M059J (cell line): ENCODE measurements at places on chromosomes 13 and 19. TPM values are rescaled to one million over a fixed set of nuclear protein-coding genes. Genes with fewer than 3 reads are reported as not detected.

GRCh38 chr13:92054389-92054788 is 656.0 kb downstream of the GPC5 start:
- DNase-seq: no peak

DNA sequence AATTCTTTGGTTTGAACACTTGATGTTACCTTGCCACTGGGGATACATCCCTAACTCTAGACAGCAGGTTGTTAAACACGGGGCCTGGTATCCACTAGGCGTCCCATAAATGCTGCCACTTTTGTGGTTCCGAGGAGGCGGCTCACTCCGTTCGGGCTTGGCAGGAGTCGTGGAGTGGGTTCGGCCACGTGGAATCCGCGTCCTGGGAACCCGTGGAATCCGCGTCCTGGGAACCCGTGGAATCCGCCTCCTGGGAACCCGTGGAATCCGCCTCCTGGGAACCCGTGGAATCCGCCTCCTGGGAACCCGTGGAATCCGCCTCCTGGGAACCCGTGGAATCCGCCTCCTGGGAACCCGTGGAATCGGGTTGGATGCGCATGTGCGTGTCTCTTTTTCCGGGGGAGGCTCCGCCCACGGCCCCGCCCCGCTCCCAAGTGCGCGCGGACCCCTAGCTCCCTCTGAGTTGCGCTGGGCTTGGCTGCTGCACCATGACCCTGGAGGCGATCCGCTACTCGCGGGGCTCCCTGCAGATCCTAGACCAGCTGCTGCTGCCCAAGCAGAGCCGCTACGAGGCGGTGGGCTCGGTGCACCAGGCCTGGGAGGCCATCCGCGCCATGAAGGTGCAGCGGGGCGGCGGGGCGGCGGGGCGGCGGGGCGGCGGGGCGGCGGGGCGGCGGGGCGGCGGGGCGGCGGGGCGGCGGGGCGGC is at the start of gene MRI1:
TSS of gene MRI1 (plus strand) at position 422 of the 707 bp plus-strand sequence. CDS start at position 489, 67 bp downstream.
- DNase-seq: peak; percentile 79

- DNase-seq: no peak
Measured at GRCh38 chr19:17070421-17070820, 4.8 kb downstream of the HAUS8 start.

- DNase-seq: peak; percentile 26
Measured at GRCh38 chr19:44308011-44308410, 3.2 kb upstream of the ZNF235 start.

GRCh38 chr19:7288131-7288530 is 6.1 kb downstream of the INSR start:
- DNase-seq: no peak

GRCh38 chr13:66635526-66635925 is 594.6 kb downstream of the PCDH9 start:
- peak; percentile 8 for DNase-seq

DNA sequence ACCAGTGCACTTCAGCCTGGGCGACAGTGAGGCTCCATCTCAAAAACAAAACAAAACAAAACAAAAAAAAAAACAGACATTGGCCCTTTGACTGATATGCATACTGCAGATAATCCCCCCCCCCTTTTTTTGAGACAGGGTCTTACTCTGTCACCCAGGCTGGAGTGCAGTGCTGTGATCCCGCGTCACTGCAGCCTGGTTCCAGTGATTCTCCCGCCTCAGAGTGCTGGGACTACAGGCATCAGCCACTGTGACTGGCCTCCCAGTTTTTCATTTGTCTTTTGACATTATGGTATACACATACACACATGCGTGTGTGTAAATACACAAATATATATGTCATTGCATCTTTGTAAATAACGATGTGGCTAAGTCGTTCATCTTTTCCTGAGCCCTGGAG is 61.8 kb downstream of the ATP11A start:
- DNase-seq: no peak

DNA sequence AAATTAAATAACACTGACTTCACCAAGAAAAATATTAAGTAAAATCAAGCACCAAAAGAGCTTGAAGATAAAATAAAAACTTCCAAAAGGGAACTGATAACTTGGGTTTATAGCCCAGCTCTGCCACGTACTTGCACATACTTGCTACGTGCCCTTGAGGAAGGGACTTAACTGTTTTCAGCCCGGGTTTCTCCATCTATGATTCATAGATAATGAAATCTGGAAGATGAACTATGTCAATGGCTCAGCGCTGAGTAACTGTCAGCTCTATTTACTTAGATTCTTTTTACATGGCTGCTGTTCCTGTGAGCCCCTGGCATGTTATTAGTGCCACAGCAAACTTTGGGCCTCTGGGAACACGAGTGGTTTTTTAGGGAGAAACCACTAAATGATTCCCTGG is 9.6 kb upstream of the ZC3H13 start:
- peak; percentile 29 for DNase-seq

DNA sequence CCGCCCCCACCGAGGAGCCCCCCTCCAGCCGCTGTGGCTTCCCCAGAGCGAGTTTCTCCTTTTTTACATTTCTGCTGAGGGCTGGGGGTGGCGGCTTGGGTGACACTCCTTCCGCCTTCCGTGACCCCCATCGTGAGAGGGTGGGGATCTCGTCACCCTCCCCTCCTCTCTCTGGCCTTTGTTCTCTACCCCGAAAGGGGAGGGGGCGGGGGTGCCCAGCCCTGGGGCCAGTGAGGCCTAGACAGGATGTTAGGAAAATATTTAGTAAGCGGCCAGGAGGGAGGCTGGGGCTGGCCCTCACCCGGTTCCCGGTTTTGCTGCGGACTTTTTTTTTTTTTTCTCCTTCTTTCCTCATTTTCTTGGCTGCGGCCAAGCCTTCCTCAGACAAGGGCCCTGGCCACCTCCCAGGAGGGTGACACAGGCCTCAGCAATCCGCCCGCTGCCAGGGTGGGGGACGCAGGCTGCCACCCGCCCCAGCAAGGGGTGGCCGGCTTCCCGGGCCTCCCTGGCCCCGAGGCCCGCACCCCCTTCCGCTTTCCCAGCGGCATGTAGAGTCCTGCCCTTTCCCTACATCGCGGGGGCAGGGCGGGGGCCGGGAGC is 3.9 kb downstream of the MIDN start:
- peak; percentile 97 for DNase-seq

DNA sequence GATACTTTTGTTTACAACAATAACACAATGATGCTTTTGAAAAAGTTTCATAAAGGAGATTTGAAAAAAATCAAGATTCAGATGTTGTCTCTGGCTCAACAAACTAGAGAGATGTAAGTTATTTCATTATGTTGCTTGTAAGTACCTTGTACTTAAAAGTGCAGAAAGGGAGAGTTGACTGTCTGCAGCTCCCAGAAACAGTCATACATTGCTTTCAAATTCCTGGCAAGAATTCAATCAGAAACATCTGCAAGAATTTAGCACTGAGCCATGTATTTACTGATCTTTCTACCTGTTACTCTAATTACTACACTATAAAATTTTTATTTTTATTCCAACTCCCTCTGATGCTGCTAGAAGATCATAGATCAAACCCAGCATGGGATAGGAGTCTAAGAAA is 1261.3 kb upstream of the SPRY2 start:
- no peak for DNase-seq

- peak; percentile 32 for DNase-seq
Measured at GRCh38 chr13:110575322-110576069, 14.0 kb upstream of the RAB20 start.

GRCh38 chr13:25177012-25177411 is 4.9 kb upstream of the AMER2 start:
- no peak for DNase-seq

- DNase-seq: no peak
Measured at GRCh38 chr19:5296021-5296420, 44.6 kb downstream of the PTPRS start.

GRCh38 chr19:6811906-6812305 is 39.4 kb downstream of the VAV1 start:
- peak; percentile 75 for DNase-seq

DNA sequence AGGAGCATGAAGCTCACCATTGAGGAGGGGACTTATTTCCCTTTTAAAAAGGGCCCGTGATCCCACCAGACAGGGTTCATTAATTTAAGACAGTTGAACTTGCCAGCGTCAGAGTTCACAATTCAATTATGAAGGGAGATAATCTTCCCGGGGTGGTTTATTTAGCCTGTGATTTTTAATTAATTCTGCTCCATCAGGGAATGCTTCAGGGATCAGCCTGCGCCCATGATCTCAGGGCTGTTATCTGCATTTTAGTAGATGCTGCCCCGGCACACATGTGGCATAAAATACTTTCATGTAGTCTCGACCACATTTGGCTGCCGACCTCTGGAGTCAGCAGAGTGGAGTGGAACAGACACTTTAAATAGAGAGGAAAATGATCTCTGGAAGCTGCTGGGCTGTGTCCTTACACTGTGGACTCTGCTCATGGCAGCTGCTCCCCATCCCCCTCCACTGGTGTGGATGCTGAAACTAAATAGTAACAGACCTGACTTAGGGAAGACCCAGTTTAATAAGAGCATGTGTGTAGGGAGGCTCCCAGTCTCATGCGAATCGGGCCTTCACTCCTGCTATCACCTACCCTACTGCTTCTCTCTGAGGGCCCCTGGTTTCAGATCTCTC is 256.9 kb downstream of the TEX29 start:
- no peak for DNase-seq

DNA sequence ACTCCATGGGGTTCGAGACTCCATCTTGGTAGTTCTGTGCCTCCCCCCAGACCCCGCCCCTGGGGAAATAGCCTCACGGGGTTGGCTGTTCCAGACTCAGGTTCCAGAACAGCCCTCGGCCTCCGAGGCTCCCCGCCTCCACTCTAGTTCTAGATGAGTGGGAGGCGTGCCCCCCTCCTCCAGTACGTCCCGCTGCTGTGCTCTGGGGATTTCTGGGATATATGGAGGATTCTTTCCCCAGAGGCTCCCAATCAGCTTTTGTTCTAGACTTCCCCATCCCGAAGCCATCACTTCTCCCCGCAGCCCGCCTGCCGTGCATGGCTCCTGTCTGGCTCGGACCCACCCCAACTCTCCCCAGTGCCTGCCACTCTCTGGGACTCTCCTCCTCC is 1.9 kb upstream of the CACNG7 start:
- no peak for DNase-seq

DNA sequence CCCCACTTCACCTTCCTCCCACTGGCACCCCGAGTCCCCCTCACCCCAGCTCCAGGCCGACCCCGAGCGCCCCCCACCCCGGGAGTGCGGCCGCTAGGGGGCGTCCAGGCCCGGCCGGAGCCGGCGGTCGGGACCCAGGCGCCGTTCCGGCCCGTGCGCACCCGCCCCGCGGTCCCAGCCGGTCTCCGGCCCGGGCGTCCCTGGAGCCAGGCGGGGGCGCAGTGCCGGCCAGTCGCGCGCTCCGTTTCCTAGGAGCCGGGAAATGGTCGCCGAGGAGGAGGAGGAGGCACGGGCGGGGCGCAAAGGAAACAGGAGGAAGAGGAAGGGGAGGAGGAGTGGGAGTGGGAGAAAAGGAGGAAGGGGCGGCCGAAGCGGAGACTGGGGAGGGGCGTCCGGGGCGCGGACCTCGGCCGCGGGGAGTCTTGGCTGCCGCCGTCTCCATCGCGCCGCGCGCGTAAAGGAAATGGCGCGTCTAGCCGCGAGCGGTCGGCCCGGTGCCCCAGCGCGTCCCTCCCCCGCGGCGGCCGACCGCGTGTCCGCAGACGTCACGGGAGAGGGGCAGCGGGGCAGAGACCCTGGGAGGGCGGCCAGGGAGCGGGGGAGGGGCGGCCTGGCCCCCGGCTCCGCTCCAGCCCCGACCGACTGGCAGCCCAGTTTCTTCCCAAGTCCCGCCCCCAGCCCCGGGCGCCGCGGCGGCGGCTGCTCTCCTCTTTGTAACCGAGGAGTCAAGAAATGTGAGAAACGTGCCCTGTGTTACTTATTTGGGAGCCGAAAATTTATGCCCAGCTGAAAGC is 1.1 kb upstream of the KCTD15 start:
- peak; percentile 90 for DNase-seq

- no peak for DNase-seq
Measured at GRCh38 chr13:28579736-28580135, 79.2 kb upstream of the POMP start.

GRCh38 chr19:4851551-4852290 is 15.7 kb downstream of the PLIN3 start:
- peak; percentile 37 for DNase-seq

DNA sequence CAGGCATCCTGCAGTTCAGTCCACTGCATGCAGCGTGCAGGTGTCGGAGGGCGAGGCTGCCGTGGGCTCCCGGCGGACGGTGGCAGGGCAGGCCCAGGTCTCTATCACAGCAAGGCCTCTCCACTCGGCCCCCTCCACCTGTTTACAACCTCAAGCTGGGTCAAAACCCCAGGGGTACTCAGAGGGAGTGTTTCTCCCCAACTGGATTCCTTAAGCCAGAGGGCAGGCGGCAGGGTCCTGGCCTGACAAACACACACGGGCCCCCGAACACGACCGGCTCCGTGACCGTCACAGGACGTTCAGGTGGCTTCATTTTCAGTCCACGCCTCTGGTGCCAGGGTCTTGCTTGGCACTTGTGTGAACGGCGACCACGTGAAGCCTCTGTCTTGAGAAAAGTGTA is 23.5 kb downstream of the RASA3 start:
- no peak for DNase-seq

- DNase-seq: no peak
Measured at GRCh38 chr13:30120133-30120822, 187.1 kb downstream of the KATNAL1 start.

DNA sequence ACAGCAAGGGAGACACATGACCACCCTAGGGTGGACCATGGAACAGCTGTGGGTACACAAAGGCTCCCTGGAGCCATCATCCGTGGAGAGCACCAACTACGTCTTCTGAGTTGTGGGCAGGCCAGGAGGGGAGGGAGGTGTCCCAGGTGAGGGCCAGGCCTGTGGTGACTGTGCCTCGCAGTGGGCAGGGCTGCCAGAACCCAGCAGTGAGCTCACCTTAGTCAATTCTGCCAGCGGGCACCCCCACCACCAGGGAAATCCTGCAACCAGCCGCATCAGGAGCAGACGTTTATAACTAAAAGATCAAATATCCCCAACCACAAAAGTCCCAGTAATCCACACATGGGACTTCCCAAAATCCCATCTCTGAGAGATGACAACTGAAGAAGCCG is 19.6 kb downstream of the ELL start:
- no peak for DNase-seq

GRCh38 chr13:34914416-34914815 is 27.7 kb upstream of the NBEA start:
- no peak for DNase-seq

GRCh38 chr19:16394681-16395375 is 70.2 kb downstream of the KLF2 start:
- DNase-seq: no peak

GRCh38 chr13:58476206-58476918 is 844.8 kb downstream of the PCDH17 start:
- DNase-seq: no peak

Gene ZNF564
- 4.5 and 8.7 TPM in 2 replicates for total RNA-seq

Gene URAD
- not detected in 2 replicates for total RNA-seq

Gene FOXA3
- 0.27 TPM in 1 of 2 replicates, not detected in the other for total RNA-seq

Gene TGFBR3L
- total RNA-seq: 1.1 and 2.9 TPM in 2 replicates

Gene ZNF99
- total RNA-seq: not detected in 2 replicates

Gene CACNG6
- total RNA-seq: 0.07 and 0.12 TPM in 2 replicates

Gene RFPL4A
- not detected in 2 replicates for total RNA-seq

Gene ZBTB32
- total RNA-seq: not detected in 2 replicates
